ENCODE measurements at places on chromosomes 11 and 22.

- DNase-seq = peak; percentile 76
These were observed 52.8 kb downstream of the MYH9 start for GRCh38 chr22:36334821-36335603.

- DNase-seq = no peak
These were observed 1.5 kb downstream of the DDX10 start for GRCh38 chr11:108666373-108666772.

DNA sequence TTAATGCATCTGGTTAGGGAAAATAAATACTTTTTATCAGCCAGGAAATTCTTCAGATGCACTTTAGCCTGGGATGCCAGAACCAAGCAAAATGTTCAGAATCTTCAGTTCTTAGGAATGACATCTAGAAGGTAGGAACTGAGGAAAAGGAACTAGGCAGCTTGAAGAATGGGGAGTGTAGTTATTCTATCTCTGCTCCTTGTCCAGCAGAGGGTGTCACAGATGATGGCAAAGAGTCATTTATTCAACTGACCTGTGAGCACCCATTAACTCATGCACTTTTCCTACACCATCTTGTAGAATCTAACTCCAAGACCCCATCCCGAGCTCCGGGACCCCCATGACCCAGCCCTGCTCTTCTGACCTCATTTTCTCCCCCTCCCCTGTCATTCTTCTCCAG lies 122.1 kb upstream of the ISX start:
- no peak for DNase-seq

DNA sequence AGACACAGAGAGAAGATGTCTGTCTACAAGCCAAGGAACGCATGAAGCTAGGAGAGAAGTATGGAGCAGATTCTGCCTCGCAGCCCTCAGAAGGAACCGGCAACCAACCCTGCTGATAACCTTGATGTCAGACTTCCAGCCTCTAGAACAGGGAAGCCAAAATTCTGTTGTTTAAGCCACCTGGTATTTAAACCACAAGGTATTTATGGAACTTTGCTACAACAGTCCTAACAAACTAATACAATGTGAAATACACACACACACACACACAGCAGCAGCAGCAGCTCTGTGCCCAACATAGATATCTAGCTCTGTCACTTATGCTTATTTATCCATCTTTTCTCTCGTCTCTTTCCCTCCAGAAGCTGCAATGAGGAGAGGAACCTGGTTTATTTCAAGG lies 400.0 kb downstream of the ETS1 start:
- DNase-seq = no peak

- no peak for DNase-seq
These were observed 5.0 kb upstream of the MTNR1B start for GRCh38 chr11:92964471-92964870.

- no peak for DNase-seq
These were observed 93.2 kb downstream of the PLEKHA7 start for GRCh38 chr11:16921019-16921418.

- DNase-seq = peak; percentile 83
These were observed 4.4 kb upstream of the TPCN2 start for GRCh38 chr11:69044111-69045013.

DNA sequence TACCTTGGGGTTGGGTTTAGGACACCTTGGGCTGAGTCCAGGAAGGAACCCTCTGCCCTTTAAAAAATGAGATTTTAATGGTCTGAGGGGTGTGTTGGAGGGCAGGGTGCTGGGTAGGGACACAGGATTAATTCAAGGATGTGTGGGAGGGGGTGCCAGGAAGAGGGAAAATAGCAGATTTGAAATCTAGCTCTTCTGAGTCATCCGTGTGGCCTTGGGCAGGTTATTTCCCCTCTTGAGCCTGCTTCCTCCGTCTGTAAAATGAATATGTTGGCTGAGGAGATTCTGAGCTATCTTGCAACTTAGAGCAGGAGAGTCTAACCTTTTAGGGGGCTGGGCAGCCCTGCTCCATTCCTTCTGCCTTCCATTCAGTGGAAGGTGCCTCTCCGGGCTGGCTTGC lies 3.0 kb downstream of the TSPAN18 start:
- DNase-seq = no peak

DNA sequence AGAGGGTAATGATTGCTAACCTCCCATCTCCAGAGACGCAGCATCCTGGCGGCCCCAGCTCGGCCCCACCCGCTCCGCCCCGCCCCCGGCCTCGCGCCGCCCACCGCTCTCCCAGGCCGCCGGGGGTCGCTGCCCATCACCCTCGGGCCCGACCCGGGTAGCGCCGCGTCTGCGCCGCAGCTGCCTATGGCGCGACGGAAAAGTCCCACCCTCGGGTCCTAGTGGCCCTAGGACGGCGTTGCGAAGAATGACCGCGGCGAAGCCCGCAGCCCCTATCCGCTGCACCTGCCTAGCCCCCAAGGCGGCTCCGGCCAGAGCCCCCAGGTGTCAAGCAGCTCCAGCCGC lies 457 bp downstream of the CPSF7 start:
- DNase-seq = peak; percentile 83

GRCh38 chr22:45262931-45263462 lies 21.8 kb upstream of the UPK3A start:
- DNase-seq = no peak

- DNase-seq = no peak
These were observed 24.3 kb downstream of the FAM118A start for GRCh38 chr22:45334068-45334467.

GRCh38 chr11:8799273-8799672 lies 111.7 kb upstream of the AKIP1 start:
- DNase-seq = no peak

DNA sequence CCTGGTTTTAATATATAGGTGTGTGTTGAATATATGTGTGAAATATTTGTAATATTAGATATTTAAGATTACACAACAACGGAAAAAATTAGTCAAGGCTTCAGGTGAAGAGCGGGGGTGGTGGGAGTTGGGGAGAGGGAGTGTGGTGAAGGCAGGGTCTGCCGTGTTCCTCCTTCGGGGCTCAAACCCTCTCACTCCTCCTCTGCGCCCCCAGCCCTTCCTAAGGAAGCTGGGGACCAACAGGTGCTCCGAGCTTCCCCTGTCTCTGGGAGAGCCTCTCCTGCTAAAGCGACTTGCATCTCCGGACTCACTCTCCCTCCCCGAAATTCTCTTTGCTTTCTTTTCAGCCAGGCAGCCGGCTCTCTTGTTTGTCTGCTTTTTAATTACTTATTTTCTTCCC lies 960 bp upstream of the CADM1 start:
- DNase-seq = no peak

- DNase-seq = no peak
These were observed 3.2 kb downstream of the TMEM151A start for GRCh38 chr11:66294626-66295620.

DNA sequence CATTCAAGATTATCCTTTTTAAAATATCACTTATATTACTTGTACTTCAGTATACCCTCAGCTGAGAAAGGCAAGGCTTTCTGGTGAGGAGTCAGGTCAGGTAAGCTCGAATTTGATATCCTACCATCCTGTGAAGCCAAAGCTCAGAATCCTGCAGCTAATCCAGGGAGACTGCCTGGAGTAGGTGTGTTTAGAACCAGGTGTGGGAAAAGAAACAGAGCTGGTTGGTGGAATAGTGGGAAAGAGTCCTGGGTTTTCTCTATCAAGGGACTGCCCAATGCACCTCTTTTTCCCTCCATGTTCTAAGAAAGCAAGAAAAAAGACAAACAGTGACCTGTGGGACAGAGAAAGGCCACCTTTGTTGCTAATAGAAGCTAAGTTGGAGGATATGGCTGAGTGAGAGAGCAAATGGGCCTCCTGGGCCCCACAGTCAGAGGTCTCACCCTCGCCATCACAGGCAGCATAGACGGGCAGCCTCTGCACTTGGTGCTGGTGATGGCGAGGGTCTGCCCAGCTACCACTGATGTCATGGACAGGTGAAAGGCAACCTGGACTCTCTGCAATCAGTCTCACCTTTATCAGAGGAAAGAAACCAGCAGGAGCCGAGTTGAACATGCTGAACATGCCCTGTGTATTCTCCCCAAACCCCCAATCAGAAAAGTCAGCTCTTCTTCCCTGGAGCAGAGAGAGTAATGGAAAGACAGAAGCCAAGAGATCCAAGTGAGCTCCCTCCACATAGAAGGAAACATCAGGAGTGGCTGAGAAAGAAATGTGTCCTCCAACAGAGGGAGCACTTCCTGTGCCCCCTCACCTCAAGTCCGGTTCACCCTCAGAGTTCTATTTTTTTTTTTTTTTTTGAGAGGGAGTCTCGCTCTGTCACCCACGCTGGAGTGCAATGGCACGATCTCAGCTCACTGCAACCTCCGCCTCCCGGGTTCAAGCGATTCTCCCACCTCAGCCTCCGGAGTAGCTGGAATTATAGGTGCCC lies 491.3 kb downstream of the BUD13 start:
- DNase-seq = no peak

GRCh38 chr11:111499483-111499882 lies 12.7 kb downstream of the BTG4 start:
- DNase-seq = no peak

GRCh38 chr11:10107497-10107896 lies 186.5 kb downstream of the SBF2 start:
- no peak for DNase-seq

DNA sequence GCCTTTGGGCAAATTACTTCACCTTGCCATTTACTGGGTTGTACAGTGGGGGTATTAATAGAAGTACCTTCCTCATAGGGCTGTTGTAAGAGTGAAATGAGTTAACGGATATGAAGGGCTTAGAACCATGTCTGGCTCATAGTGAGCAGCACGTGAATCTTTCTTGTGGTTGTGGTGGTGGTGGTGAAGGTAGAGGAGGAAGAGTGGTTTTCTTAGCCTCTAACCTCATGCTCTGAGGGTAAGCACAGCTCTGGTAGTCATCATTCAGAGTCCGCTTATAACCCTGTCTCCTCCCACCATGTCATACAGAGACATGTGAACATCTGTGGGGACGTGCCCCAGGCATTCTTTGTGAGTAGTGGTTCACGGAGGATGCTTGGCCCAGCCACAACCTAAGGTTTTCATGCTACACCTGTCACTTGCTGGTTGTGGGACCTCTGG lies 43.6 kb downstream of the TEAD1 start:
- DNase-seq = no peak

GRCh38 chr11:68043349-68044144 lies 4.7 kb downstream of the TCIRG1 start:
- DNase-seq = no peak

GRCh38 chr11:123239191-123240150 lies 44.4 kb upstream of the CLMP start:
- DNase-seq = no peak

DNA sequence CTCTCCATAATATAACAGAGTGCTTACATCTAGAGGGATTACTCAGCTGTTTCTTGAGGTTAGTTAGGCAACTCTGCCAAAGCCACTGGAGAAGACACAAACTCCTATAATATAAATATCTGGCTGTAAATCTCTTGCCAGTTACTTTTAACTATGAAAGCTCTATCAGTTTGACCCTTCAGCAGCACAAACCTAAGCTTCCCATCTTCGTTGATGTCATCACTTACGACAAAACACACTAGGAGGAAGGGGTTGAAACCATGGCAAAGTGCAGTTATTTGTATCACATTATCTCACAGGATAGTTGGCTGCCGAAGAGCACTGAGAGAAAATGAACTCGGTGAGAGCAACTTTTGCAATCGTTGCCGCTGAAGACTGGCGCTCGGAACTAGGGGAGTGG lies 922.1 kb downstream of the OPCML start:
- peak; percentile 10 for DNase-seq

GRCh38 chr22:49752598-49753091 lies 75.0 kb downstream of the BRD1 start:
- no peak for DNase-seq

DNA sequence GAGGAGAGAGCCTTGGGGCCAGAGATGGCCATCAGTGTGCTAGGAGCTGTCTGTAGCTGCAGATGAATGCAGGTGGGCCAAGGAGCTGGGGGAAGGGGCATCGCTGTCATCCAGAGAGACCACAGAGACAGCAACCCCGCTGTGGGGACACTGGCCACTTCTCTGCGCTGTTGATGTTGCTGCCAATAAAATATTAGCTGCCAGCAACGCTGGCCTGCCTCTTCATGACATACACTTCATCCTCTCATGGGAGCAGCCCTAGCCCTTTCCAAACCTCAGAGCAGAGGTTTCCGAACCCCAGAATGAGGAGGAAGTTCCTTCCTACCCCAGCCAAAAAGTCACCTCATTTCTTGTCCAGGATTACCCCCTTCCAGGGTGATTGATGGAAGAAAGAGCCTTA lies 106.2 kb downstream of the PARVA start:
- no peak for DNase-seq

- DNase-seq = no peak
These were observed 57.0 kb downstream of the PISD start for GRCh38 chr22:31604746-31605705.

DNA sequence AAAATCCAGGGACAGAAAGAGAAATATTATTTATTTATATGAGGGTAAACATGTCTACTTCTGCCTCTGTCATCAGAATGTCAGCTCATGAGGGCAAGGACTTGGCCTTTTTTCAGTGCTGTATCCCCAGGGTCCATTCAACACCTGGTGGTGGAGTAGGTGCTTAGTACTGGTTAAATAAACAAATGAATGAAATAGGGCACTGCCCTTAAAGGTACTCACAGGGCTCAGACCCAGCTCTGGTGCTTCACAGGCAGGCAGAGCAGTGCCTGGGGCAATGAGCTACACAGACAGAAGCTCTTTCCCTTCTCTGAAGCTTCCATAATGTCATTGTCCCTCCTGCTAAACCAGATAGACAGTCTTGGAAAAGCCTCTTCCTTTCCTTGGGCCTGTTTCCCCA lies 30.9 kb downstream of the P4HA3 start:
- DNase-seq = no peak

GRCh38 chr11:122650619-122651018 lies 4.9 kb upstream of the UBASH3B start:
- no peak for DNase-seq

DNA sequence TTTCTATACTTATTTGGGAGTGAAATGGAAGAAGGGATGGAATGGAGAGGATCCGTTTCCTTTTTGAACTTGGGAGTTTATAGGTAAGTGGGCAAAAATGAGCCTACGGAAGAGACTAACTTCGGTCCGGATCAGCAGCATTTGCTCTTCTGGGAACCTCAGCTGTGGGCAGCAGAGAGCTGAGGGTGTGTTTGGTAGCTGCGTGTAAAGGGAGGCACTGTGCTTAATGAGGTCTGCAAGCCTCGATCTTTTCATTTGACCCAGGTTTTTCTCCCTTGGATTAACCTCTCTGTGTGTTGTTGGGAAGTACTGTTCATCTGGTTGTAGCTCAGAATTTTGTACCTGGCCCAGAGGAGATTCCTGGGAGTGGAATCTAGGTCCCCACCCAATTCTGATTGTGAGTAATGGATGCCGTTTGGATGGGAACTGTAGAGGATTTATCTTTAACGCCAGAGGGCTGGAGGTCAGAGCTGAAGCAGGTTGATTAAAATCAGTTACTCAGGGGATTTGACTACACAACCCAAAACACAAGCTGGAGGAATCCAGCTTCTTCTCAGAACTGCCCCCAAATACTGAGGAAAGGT lies 201.6 kb upstream of the SORL1-AS1 start:
- DNase-seq = no peak

DNA sequence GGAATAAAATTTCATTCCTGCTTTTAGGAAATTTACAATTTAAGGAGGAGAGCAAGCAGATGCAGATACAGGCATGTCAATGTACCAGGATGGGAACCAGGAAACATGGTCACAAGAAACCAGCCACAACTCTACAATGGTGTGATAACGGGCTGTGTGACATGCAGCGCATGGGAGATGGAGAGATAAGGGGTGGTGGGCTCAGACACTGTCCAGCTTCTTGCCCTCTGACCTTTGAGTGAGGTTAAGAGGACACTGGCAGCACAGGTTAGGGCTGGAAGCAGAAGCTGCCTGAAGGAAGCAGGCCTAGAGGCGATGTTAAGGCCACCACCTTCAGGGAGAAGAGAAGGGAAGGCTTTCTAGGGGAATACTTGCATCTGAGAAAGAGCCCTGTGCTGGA lies 2.3 kb upstream of the SORL1-AS1 start:
- no peak for DNase-seq

GRCh38 chr11:9687711-9688477 lies 24.0 kb downstream of the SWAP70 start:
- no peak for DNase-seq

Measured in AG08396 (cell line).